Stimulated activated naive B cell treated with anti-CD40 and anti-IgM and Interleukin-4, amounts not matched to agents 10 μg/mL and 1 μg/mL and 100 μg/mL, for 72 hours (primary cell): ENCODE measurements at places on chromosomes 13 and 19.
A peak's percentile ranks its signal among the peaks of the same experiment; 100 is the strongest.

DNA sequence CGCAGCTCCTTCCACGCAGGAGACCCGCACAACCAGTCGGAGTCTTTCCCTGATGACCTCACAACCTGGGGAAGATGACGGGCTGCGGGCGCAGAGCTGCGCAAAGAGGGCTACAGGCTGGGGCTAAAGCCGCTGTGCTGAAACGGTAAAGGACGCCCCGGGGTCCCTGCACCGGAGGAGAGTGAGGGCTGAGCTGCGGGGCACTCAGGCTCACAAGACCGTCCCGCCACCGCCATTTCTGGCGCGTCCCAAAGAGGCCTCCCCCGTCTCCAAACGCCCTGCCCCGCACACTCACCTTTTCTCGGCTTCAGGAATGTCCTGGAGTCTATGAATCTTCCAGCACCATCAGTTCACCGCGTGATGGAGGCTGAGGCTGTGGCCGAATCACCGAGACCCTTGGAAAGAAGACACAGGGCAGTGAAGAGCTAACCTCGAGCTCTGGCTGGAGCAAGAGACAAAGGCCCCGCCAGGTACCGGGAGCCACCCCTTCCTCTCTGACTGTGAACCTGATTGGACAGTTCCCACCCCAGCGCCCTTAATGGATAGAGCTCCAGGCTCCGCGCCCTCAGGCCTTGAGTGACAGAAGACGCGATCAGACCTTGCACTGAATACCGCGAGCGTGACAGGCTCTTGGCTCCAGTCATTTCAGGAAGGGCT, 41.8 kb upstream of the ZNF429 start:
- peaks cover 19% of the 10 kb centered on the region for H3K36me3 ChIP-seq
- H3K27ac ChIP-seq: peak overlapping the region; percentile 98
- peak overlapping the region; percentile 98 for H3K4me3 ChIP-seq
- H3K4me1 ChIP-seq: peaks cover 11% of the 10 kb centered on the region

DNA sequence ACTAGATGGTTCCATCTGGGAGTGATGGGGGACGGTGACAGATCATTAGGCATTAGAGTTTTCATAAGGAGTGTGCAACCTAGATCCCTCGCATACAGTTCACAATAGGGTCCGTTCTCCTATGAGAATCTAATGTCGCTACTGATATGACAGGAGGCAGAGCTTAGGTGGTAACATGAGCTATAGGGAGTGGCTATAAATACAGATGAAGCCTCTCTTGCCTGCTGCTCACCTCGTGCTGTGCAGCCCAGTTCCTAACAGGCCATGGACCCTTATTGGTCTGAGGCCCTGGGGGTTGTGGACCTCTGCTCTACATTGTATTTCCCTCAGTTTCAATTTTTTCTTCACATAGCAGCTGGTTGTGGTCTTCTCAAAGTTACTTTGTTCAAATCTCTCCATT, 56.5 kb downstream of the CDK8 start:
- peaks cover 42% of the 10 kb centered on the region for H3K4me1 ChIP-seq
- peaks cover 17% of the 10 kb centered on the region for H3K36me3 ChIP-seq

GRCh38 chr13:33937373-33938098, 119.6 kb downstream of the RFC3 start:
- H3K27me3 ChIP-seq: no peaks in the 10 kb centered on the region
- peaks cover 7% of the 10 kb centered on the region for H3K4me1 ChIP-seq
- no peak overlapping the region for H3K4me3 ChIP-seq
- H3K36me3 ChIP-seq: no peaks in the 10 kb centered on the region
- no peak overlapping the region for H3K27ac ChIP-seq
- no peak for DNase-seq

- no peaks in the 10 kb centered on the region for H3K36me3 ChIP-seq
- no peaks in the 10 kb centered on the region for H3K4me1 ChIP-seq
- H3K27me3 ChIP-seq: no peaks in the 10 kb centered on the region
- H3K4me3 ChIP-seq: no peak overlapping the region
Observed at GRCh38 chr13:85520445-85520844, 278.8 kb downstream of the SLITRK6 start.

DNA sequence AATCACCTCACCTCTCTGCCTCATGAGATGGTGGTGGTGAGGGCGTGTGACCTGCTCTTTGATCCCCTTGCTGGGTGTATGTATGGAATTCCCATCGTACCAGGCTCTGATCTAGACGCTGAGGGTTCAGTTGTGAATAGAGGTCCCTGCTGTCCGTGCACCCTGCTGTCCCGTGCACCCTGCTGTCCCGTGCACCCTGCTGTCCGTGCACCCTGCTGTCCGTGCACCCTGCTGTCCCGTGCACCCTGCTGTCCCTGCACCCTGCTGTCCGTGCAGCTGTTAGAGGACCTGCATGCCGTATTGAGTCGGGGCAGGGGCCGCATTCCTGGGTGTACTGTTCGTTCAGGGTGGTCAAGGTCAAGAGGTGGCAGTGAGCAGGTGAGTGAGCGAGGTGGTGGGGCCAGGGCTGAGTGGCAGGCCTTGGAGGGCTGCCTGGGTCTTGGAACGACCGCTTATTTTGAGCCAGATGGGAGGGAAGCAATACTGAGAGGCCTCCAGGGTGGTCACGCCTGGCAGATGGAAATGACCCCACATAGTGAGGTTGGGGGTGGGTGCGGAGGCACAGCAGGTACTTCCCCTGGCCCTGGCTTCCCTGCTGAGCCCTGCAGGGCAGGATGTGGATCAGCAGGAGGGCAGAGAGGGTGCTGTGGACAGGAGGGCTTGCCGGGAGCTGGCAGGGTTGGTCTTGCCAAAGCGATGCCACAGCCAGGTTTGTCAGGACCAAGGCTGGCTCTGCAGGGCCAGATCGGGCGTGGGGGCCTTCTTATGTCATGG, 4.6 kb upstream of the EPN1 start:
- no peak for DNase-seq
- no peaks in the 10 kb centered on the region for H3K27me3 ChIP-seq
- peak overlapping the region; percentile 47 for H3K27ac ChIP-seq
- peaks cover 49% of the 10 kb centered on the region for H3K36me3 ChIP-seq
- H3K4me3 ChIP-seq: peak overlapping the region; percentile 22

- no peak for DNase-seq
- no peaks in the 10 kb centered on the region for H3K36me3 ChIP-seq
- no peak overlapping the region for H3K27ac ChIP-seq
- H3K4me3 ChIP-seq: no peak overlapping the region
- H3K4me1 ChIP-seq: no peaks in the 10 kb centered on the region
- H3K27me3 ChIP-seq: no peaks in the 10 kb centered on the region
Observed at GRCh38 chr19:31096935-31097545, 252.2 kb downstream of the TSHZ3 start.

DNA sequence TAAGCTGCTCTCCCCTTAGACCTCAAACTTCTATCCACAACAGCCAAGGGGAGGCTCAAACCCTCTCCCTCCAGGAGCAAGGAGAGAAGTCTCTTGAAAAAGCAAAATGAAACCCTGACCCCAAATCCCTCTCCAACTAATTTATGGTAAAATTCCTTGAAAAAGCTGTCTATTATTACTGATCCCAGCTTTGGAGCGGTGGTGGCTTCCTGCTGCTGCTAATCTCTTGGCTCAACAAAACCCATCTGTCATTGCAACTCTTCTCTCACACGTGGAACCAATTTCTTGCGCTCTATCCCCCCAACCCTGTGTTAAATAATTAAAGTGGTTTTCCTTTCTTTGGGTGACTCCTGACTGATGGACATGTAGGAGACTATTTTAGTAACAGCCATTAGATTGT, 64.1 kb upstream of the OXGR1 start:
- no peaks in the 10 kb centered on the region for H3K4me1 ChIP-seq
- H3K27ac ChIP-seq: no peak overlapping the region
- no peak overlapping the region for H3K4me3 ChIP-seq
- peaks cover 11% of the 10 kb centered on the region for H3K27me3 ChIP-seq
- no peaks in the 10 kb centered on the region for H3K36me3 ChIP-seq
- no peak for DNase-seq

DNA sequence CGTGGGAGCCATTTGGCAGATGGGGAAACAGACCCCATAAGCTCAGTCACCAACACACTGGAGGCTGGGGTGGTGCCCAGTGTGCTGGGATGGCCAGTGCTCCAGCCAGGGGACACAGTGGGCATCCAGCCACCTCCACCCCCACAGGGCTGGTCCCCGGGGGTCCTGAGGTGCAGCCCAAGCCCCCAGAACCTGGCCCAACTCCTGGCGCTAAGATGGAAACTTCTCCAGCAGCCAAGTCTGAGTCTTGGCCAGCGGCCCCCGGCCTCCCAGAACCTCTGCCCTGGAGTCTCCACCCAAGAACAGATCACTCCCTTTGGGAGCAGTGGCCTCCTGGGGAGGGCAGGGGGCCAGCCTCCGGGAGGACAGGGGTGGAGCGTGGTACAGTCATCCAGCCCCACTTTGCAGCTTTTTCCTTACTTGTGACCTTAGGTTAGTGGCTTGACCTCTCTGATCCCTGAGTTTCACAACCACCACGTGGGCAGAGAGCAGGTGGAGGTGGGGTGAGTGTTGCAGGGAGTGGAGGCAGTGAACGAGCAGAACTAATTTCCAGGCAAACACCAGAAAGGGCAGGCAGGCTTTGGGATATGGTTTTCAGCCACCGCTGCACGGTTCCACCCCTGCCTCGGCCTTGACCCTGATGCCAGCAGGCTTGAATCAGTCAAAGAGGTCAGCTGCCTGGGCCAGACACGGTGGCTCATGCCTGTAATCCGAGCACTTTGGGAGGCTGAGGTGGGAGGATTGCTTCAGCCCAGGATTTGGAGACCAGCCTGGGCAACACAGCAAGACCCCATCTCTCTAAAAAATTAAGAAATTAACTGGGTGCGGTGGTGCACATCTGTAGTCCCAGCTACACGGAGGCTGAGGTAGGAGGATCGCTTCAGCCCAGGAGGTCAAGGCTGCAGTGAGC, 4.3 kb upstream of the NRTN start:
- peaks cover 54% of the 10 kb centered on the region for H3K27me3 ChIP-seq
- peaks cover 29% of the 10 kb centered on the region for H3K4me1 ChIP-seq
- no peaks in the 10 kb centered on the region for H3K36me3 ChIP-seq
- no peak for DNase-seq
- H3K4me3 ChIP-seq: no peak overlapping the region

GRCh38 chr13:107124129-107124718, 556.3 kb upstream of the ARGLU1 start:
- no peaks in the 10 kb centered on the region for H3K27me3 ChIP-seq
- no peaks in the 10 kb centered on the region for H3K4me1 ChIP-seq
- H3K4me3 ChIP-seq: no peak overlapping the region

- H3K27ac ChIP-seq: no peak overlapping the region
- no peak for DNase-seq
- H3K4me3 ChIP-seq: no peak overlapping the region
- no peaks in the 10 kb centered on the region for H3K27me3 ChIP-seq
- no peaks in the 10 kb centered on the region for H3K4me1 ChIP-seq
- no peaks in the 10 kb centered on the region for H3K36me3 ChIP-seq
Observed at GRCh38 chr13:50200988-50201387, 185.7 kb downstream of the KCNRG start.

- H3K27ac ChIP-seq: no peak overlapping the region
- H3K4me3 ChIP-seq: no peak overlapping the region
- H3K36me3 ChIP-seq: peaks cover 1% of the 10 kb centered on the region
- no peaks in the 10 kb centered on the region for H3K27me3 ChIP-seq
Observed at GRCh38 chr19:1245494-1246264, 2.7 kb upstream of the MIDN start.

- no peaks in the 10 kb centered on the region for H3K4me1 ChIP-seq
- no peak overlapping the region for H3K4me3 ChIP-seq
- no peak for DNase-seq
- no peaks in the 10 kb centered on the region for H3K36me3 ChIP-seq
- H3K27ac ChIP-seq: no peak overlapping the region
Observed at GRCh38 chr19:55526216-55527196, 10.4 kb downstream of the SBK2 start.
